Left ventricle myocardium inferior (tissue), 1 donor: ENCODE measurements at places on chromosomes 16 and 17.

DNA sequence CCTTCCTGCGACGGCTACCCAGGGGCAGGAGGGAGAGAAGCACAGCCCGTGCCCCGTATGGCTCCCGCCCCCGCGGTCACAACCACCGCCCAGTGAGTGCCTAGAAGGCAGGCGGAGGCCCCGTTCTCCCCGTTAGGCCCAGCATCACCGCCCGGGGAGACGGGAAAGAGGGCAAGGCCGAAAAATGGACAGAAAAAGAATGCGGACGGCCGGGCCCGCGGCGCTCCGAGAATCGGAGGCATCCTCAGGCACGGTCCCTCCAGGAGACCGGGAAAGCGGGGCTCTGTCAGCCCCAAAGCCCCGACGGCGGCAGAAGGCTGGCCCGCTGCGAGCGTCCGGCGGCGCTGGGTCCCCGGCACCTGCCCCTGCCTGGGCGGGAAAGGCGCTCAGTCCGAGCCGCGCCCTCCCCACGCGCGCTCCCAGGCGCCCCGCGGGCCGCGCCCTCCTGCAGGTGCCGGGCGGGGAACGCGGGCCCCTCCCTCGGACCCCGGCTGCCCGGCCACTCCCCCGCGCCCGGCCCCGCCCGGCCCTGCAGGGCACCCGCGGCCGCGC is 407 bp downstream of the MCRIP1 start:
- peak; percentile 30 for DNase-seq

DNA sequence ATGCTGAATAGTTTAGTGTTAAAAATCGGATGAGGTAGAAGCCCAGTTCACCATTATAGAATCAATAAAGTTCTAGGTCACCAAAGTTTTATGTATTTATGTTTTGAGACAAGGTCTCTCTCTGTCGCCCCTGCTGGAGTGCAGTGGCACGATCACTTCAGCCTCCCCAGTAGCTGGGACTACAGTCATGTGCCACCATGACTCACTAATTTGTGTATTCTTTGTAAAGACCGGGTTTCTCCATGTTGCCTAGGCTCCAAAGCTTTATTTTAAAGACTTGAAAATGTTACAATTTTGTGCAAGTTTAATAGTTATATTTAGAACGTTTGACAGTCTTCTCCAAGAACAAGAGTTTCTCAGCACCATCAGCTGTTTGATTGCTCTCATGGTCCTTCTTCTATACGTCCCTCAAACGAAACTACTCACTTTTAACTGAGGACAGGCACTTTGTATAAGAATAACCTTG is 32.1 kb downstream of the NDE1 start:
- DNase-seq = no peak

- no peak for DNase-seq
Measured at GRCh38 chr16:56347166-56347565, 78.2 kb downstream of the AMFR start.

GRCh38 chr17:75694536-75694935 is 26.7 kb upstream of the ITGB4 start:
- DNase-seq = peak; percentile 26

GRCh38 chr17:18190628-18191235 is 7.1 kb downstream of the ALKBH5 start:
- no peak for DNase-seq

- no peak for DNase-seq
Measured at GRCh38 chr16:11946433-11946832, 4.6 kb upstream of the NPIPB2 start.

- DNase-seq = no peak
Measured at GRCh38 chr16:20916942-20917341, 16.4 kb downstream of the LYRM1 start.

DNA sequence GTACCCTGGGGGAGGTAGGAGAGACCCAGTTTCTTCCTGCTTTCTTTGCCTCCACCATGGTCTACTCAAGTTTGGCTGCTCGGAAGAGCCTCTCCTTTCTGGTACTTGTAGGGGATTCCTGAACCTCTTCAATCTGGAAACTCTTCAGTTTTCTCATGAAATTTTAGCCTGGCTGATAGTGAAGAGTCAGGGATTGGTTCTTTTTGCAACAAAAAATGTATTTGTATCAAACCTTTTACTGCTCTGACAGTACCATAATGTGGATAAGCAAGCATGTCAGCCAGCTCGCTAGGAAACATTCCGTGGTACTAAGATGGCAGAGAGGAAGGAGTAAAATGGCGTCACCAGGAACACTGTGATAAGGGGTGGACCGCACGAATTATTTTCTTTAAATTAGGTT is 55.4 kb downstream of the NUP93 start:
- DNase-seq = no peak

DNA sequence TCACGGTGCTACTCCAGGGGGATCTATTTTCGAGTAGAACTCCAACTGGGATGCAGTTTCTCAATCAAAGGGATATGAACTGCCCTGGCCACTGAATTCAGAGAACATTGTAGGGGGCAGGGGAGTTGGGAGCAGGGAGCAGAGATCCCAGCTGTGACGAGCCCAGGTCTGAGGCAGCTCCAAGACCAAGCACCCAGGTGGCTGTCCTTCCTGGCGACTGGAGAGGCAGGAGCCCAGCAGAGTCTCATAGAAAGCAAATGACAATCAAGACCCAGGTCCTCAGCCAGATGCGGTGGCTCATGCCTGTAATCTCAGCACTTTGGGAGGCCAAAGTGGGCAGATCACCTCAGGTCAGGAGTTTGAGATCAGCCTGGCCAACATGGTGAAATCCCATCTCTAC is 60.1 kb downstream of the TK2 start:
- DNase-seq = no peak
